ENCODE measurements at places on chromosomes 7 and 10.

- DNase-seq: no peak
Measured at GRCh38 chr10:35937546-35937945, 295.4 kb upstream of the FZD8 start.

DNA sequence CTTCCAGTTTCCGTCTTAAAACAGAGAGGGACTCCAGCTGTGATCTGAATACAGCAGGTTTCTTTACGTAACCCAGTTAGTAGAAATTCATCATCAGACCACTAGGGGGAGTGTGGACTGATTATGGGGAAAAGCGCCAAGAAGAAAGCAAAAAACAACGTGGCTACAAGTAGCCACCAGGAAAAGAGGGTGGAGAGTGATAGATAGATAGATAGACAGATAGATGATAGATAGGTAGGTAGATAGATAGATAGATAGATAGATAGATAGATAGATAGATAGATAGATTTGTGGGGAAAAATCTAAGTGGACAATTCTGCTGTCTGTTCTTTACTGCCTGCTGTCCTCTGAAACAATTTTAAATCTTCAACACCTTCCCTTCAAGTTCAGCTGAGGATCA, 12.7 kb upstream of the AKR1B10 start:
- DNase-seq: no peak

DNA sequence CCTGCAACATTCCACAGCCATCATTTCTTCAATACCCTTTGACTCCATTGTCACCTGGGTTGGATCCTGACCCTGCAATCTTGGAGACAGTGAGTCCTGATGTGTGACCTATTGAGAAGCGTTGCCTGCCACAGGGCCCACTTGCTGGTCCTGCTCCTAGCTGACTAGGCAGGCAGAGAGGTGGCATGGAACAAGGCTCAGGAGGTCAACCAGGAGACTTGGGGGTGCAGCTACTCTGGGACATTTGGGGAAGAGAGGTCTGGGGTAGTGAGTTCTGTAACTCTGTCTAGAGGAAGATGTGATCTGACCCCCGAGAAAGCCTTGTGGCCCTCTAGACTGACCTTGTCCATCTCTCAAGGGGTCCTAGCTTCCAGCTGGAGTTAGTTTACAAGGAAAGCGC, 1.8 kb downstream of the ZMIZ2 start:
- no peak for DNase-seq

GRCh38 chr7:155227788-155228458, 69.8 kb upstream of the INSIG1 start:
- no peak for DNase-seq

DNA sequence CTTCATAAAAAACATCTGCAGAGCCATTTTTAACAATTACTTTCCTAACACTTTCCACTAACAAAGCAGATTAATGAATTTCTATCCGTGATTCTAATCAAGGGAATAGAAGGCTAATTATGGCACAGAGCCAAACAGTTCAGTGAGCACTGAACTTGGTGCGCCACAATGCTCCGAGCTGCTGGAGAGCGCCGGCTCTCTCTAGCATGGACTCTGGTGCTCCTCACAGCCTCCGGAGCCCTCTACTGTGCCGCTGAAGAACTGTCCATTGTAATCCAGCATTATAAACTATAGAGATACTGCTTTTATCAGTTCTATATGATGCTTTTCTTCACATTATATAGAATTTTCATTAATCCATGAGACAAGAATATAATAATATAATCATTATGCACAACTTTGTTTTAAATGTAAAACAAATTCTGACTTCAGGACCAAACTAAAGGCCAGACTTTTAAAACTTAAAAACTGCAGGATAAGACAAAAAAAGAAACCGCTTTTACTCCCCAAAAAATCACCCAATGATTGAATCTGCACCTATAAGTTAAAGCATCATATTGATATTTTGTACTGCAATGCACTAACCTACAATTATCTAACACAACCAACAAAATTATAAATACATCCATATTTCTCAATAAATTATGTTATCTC, 123.6 kb downstream of the RNF32 start:
- no peak for DNase-seq

DNA sequence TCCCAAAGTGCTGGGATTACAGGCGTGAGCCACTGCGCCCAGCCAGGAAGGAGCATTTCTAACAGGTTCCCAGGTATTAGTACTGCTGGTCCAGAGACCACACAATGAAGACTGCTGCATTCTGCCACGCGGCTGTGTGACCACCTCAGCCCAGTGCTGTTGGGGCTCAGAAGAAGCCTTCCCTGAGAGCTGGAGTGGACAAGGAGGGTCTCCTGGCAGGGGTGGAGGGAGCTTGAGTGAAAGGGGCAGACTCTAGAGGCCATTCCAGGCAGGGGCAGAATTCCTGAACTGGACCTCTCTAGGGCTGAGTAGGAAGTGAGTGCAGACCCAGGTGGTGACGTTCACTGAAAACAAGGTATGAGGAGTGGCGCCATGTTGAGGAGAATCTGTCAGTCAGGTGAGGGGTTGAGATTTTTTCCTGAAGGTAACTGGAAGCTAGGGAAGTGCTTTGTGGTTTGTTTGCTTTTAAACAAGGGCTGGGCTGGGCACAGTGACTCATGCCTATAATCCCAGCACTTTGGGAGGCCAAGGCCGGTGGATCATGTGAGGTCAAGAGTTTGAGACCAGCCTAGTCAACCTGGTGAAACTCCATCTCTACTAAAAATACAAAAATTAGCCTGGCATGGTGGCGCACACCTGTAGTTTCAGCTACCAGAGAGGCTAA, 67.6 kb downstream of the TACC2 start:
- no peak for DNase-seq

DNA sequence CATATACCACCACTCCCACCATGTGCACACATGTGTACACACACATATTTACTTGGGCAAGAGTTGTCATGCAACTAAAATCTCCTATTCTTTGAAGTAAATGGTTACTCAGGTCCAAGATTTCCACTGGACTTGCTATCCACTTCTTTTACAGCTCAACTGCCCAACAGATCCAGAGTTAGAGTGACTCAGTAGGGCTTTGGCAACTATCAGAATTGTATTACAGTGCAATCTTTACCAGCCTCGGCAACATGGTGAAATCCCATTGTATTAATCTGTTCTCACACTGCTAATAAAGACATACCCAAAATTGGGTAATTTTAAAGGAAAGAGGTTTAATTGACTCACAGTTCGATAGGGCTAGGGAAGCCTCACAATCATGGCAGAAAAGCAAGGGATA, 51.9 kb upstream of the ABLIM1 start:
- no peak for DNase-seq

DNA sequence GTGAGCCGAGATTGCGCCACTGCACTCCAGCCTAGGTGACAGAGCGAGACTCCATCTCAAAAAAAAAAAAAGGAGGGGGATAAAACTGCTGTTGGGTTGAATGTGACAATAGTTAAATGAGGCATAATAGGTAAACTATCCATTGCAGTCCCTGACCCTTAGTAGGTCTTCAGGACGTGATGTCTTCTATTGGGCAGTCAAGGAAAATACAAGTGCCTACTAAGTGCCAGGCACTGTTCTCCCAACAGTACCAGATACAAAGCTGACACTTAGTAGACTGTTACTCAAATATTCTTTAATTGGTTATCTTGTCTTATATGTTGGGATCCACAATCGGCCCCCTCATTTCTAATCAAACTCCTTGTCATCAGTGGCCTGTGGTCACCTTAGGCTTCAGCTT, 27.1 kb upstream of the ACSL5 start:
- DNase-seq: no peak

- DNase-seq: no peak
Measured at GRCh38 chr10:110275128-110275729, 29.5 kb downstream of the SMNDC1 start.

GRCh38 chr7:108090791-108091460, 39.2 kb downstream of the LAMB4 start:
- DNase-seq: no peak

DNA sequence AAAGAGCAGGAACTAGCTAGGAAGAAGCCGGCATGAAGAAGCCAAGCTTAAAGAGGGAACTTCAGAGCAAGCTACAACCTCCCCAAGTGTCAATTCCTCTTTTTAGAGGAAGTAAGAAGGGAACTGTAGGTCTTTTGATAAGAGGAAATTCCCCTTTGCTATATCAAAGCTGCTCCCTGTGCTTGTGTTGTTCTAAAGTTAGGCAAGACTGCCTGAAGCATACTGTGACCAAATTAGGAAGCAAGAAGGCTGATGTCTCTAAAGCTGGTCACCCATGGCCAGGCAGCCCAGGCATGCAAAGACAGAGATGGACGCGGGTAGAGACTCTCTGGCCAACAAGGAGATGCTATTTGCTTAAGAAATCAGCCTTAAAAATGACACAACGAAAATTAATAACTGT, 87.9 kb downstream of the RNF216 start:
- no peak for DNase-seq

- DNase-seq: no peak
Measured at GRCh38 chr7:81267508-81267907, 348.7 kb upstream of the SEMA3C start.

DNA sequence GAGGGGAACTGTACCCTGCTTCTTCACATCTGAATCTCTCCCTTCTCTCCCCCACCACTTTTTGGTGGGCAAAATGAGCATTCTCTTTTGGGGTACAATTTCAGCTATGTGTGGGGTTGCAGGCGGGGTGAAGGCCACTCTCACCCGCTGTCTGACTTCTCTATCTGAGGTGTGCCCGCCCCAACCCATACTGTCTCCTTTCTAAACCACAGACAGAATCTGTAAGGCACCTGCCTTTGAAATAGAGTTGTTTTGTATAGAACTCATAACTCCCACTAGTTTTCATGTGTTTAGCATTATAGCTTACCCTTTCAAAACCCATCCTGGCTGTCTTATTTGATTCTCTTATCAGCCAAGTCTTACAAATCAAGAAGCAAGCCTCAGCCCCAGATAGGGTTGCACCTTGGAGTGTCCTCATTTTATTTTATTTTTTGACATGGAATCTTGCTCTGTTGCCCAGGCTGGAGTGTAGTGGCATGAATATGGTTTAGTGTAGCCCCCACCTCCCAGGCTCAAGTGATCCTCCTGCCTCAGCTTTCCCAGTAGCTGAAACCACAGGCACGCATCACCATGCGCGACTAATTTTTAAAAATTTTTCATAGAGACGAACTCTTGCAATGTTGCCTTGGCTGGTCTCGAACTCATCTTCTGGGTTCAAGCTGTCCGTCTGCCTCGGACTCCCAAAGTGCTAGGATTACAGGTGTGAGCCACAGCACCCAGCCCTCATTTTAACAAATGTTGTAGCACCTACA, 11.9 kb downstream of the TSPAN14 start:
- no peak for DNase-seq

Measured in stimulated activated CD4-positive, alpha-beta T cell treated with anti-CD3 and anti-CD28 coated beads, Interleukin-15, amount 100 ng/mL, for 1 hour (primary cell).